Stomach (tissue), 19 donors: ENCODE measurements at places on chromosomes 4 and X. TPM values are rescaled to one million over a fixed set of nuclear protein-coding genes. Genes with fewer than 3 reads are reported as not detected.

Gene WAS
- total RNA-seq: 2.4 TPM

Gene CD38
- total RNA-seq: 5.4 TPM

DNA sequence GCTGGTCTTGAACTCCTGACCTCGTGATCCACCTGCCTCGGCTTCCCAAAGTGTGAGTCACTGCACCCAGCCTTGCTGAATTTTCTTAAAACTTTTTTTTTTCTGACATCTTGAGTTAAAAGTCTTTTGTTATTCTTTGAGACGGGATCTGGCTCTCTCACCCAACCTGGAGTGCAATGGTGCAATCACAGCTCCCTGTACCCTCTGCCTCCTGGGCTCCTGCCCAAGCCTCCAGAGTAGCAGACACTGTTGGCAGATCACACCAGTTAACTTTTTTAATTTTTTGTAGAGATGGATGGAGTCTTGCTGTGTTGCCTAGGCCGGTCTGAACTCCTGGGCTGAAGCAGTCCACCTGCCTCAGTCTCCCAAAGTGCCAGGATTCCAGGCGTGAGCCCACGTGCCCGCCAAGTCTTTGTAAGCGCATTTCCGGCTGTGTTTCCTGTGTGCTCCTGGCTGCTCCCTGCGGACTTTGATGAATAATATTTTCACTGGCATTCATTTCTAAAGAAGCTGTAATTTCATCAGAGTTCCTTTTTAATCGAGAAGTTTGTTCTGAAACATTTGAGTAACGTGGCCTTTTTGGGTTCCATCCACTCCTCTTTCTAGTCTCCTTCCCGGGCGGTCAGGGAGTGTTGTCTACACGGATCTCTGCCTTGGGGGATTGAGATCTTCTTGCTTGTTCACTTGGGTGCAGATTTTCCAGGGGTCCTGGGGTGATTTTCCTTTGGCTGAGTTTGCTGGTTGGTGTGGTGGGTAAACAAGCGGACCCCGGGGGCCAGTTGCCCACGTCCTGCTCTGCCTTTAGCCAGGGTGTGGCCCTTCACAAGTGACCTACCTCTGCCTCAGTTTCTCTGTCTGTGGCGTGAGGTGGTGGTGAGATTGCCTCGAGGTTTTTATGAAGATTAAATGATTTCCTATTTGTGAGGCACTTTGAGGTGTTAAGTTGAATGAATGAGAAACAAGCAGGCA, 44.4 kb downstream of the PCGF3 start:
- DNase-seq: no peak

DNA sequence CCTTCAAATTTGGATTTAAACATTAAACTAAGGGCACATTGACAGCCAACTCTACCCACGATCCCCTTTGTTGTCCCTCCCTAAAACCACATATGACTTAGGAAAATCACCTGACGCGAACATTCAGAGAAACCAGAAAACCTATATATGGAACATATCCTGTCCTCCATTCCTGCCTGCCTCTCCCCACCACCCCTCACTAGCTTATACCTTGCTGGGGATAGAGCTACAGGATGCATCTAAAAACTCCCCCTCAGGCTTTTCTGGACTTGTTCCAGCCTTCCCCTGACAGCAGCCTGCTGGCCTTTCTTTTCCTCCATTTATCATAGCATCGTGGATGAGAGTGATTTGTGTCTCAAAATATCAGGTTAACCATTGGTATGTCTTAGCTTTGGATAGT, 8.8 kb downstream of the STK26 start:
- DNase-seq: no peak

GRCh38 chr4:140720387-140721304, 35.5 kb downstream of the TBC1D9 start:
- DNase-seq: no peak

- DNase-seq: no peak
These were observed 48.2 kb downstream of the HADH start for GRCh38 chr4:108037884-108038283.

DNA sequence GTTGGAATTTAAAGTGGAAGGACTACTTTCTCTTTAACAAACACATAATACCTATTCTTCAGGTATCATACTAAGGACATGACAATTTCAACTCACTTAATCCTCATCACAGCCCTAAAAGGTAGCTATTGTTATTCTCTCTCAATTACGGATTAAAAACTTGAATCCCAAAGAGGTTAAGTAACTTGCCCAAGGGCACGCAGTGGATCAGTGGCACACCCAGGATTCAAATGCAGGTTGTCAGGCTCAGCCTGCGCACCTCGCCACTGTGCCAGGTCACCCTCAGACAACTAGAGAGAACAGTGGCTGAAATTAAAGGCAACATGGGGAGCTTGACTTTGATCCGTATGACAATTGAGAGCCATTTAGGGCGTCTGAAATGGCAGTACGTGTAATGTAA, 67.6 kb downstream of the MFAP3L start:
- no peak for DNase-seq

- DNase-seq: no peak
These were observed 125.7 kb upstream of the GPC4 start for GRCh38 chrX:133541021-133541420.

GRCh38 chrX:57367649-57368048, 81.1 kb downstream of the FAAH2 start:
- no peak for DNase-seq

Gene FRG2
- total RNA-seq: not detected

Gene HTT
- total RNA-seq: 89.0 TPM

Gene HMGN5
- 15.8 TPM for total RNA-seq

DNA sequence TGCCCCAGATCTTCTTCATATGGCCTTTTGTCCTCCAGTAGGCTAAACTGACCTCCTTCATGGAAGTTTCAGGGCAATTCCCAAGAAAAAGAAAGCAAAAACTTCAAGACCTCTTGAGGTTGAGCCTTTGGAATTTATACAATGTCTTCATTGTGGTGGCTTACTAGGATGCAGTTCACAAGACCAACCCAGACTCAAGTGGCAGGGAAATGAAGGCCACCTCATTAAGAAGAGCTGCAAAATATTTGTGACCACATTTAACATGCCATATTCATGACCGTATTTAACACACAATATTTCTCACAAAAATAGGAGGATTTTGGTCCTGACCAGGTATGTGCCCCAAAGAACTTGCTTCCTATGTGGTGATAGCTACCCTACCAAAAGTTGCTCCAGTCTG, 605.5 kb upstream of the PITX2 start:
- DNase-seq: no peak

DNA sequence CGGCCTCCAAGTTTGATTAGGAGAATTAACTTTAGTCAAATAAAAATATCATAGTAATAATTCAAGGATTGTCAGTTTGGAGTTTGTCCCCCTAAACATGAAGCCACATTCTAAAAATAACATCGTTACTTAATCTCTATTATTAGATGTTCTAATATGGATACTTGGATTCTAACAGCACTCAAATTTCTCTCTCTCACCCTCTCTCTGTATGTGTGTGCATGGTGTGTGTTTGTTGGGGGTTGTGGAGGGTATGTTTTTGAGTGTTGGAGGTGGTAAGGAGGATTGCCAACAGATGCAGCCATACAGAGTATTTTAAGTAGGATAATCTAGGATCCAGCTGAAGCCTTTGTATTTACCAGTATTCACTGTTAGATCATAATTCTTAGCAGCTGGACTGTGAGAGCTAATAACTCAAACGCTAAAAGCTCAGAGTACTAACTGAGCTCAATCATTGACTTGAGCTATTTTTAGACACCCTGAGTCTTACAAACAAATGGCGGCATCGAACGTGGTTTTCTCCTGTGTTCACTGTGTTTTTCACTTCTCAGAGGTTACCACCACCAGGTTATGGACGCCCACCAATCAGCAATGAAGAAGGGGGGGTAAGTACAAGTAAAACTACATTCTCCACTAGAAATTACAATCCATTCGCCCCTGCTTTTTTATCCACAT, 8.8 kb downstream of the ENAM start:
- peak; percentile 73 for DNase-seq

Gene TENT5D
- total RNA-seq: not detected

GRCh38 chr4:185134307-185134869, 8.7 kb upstream of the SLC25A4 start:
- DNase-seq: peak; percentile 74

Gene XG
- not detected for total RNA-seq

DNA sequence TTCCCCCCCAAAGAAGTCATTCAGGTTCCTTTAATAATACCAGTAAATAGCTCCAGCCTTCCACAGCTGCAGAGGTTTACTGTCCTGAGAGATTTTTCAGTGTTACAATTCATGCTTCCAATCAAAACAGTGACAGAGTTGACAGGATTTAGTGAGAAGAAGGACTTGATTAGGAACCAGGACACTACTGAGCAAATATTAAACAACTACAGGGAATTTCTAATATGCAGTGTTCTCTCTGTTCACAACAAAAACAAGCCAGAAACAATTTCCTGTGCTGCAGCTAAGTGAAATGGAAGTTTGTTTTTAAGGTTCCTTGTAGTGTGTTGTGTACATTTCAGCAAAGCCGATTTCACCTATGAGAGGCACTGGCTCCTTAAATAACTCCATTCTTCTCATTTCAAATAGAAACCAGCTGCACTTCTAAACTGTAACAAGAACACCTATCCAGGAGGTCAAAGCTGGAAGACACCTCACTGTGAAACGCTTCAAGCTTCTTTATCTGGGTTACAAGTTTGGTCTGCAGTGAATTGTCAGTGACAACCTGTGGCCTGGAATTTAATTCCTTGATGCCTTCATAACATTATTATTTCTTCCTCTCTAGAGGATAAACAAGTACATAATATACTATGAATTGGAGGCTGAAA, 149.3 kb downstream of the RASL11B start:
- DNase-seq: no peak

Gene DNAAF6
- not detected for total RNA-seq

Gene AFF2
- not detected for total RNA-seq

DNA sequence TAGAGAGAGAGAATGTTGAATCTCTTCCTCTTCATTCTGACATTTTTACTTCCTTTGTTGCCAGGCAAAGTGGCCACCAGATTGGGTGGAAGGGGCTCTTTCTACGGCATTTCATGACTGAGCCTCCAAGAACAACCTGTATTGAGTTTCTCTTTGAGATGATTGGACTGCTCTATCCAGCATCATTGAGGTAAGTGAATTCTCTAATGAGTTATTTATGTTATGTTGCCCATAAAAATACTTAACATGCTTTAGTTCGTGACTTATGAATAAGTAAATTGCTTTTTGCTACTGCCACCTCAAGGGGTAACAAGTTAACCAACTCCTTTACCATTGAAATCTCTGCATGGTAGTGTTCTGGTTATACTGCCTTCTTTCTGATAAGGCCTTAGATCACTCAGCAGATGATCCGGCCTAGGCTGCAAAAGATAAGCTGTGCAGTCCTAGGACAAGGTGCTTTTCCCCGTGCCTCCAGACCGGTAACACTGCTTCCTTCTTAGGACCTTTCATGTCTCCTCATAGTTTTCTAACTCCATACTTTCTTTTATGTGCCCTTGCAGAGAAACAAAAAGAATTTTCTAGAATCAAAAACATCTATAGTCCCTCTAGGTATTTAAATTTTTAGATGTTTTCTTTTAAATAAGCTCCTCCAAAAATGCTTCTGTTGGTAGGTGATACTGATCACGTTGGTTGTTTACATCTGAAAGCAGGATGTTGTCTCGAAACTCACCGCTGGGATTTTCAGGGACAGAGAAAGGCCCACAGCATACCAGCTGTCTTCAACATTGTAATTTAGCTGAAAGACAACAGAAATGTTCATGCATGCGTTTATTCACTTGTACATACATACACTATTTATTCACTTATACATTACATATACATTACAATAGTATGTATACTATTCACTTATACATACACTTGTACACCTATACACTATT, 157.1 kb upstream of the RBPJ start:
- no peak for DNase-seq

- DNase-seq: no peak
These were observed 914.8 kb upstream of the GRIA3 start for GRCh38 chrX:122269243-122269781.

GRCh38 chr4:150722908-150723362, 141.0 kb downstream of the MAB21L2 start:
- DNase-seq: peak; percentile 96

Gene SLC10A6
- not detected for total RNA-seq
